AG04450 (cell line): ENCODE measurements at places on chromosomes 7 and 10. TPM values are rescaled to one million over a fixed set of nuclear protein-coding genes. Genes with fewer than 3 reads are reported as not detected.

DNA sequence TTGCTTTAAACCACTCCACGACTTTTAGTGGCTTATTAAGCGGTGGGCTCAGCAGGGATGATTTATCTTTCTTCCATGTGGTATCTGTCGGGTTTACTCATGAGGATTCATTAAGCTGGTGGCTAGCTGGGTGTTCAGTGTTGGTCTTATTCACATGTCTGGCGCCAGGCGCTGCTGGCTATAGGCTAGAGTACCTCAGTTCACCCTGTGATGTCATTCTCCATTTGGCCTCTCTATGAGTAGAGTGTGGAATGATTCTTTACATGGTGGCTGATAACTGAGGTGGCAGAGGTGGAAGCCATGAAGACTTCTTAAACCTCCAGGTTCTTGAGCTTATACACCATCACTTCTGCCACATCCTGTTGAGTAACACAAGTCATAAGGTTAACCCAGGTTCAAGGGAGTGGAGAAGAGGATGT is 115.4 kb downstream of the MLLT10 start:
- DNase-seq: no peak

Gene CCDC6
- polyA plus RNA-seq: 42.2 and 51.1 TPM in 2 replicates

- no peak for DNase-seq
These were observed 16.0 kb downstream of the GPER1 start for GRCh38 chr7:1103789-1104515.

Gene C10orf95
- polyA plus RNA-seq: 0.06 TPM in 1 of 2 replicates, not detected in the other

- DNase-seq: no peak
These were observed 263.8 kb downstream of the PTEN start for GRCh38 chr10:88127269-88127668.
